ENCODE measurements at places on chromosomes 1 and 21.

DNA sequence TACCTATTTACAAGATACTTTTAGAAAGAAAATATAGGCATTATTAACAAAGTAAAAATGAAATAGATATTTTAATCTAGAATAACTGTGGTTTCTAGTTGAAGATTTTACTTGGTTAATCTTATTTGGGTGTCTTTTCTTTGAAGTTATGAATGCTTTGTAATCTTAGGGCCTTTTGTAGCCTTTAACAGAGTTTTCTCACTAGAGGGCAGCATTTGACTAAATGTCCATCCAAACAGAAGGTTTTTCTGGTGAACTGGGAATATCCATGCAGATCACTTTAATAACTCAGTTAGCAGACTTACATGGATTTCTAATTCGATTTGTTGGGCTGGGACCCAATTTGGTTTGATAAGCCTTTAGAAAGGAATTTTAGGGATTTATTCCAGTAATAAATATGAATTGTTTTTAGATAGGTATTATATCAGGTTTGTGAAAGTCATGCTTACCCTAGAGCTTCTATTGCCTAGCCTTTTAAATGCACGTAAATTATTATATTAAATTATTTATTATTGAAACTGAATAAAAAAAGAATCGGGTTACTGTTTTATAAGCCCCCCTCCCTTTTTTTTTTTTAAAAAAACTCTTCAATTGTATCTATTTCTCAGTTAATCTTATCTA, 119.7 kb downstream of the ZNF326 start:
- DNase-seq = peak; percentile 13

- no peak for DNase-seq
Observed at GRCh38 chr1:26702680-26703038, 6.8 kb downstream of the ARID1A start.

GRCh38 chr1:153958961-153959260, 499 bp upstream of the CRTC2 start:
- no peak for DNase-seq

DNA sequence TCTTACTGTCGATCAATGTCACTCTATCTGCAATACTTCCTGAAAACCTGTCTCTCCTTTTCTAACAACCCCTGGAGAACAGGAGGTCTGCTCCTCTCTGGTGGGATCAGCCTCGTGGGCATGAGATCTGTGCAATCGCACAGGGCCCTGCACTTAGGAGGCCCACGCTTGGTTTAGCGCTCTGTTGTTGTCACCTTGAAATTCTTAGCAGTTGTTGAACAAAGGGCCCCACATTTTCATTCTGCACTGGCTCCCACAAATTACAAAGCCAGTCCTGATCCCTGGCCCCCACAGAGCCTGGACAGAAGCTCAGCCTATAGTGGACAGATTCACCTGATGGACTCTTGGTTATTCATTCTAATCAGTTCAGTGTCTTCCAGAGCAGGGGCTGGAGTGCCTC, 18.6 kb downstream of the SPOCD1 start:
- DNase-seq = no peak

DNA sequence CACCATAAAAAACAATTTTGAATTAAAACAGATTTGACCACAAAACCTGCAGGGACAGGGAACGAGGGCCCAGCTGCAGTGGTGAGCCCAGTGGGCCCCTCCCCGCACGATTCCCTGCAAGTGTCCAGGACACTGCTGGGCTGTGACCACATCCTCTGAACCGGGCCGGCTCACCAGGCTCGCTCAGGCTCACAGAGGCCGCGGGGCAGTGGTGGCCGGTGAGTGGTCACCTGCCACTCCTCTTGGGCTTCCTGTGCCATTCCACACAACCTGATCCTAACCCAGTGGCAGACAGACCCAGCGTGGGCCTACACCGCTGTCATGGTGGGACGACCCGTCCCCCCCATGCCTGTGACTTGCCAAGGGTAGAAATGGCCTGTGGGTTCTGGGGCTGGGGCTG, 36.5 kb upstream of the RIPK4 start:
- DNase-seq = no peak

GRCh38 chr1:30610917-30611316, 112.5 kb downstream of the MATN1 start:
- DNase-seq = no peak

DNA sequence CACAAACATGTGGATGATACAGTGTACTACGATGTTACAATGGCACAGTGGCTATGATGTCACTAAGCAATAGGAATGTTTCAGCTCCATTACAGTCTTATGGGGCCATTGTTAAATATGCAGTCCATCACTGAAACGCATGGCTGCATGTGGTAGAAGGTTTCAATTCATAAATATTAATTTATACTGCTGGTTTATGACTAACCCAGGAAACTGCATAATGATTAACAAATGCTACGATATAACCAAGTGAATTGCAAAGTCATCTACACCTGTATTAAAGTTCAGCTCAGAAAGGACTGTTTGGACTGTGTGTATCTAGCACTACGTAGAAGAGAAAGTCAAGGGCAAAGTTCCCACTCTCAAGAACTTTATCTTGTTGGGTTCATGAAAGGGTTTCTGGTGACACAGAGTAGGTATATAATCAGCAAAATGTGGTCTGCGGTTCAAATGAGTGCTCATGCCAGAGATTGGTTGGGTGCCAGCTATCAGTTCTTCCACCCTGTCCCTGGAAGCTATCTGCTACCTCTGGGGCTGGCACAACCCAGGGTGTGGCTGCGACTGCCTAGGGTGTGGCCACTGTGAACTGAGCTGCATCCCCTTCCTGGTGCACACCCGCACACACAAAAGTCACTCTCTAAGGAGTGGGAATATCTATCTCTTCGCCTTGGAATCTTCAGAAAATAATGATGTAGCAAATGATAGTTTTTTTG, 14.8 kb downstream of the MGST3 start:
- DNase-seq = no peak

GRCh38 chr1:164685266-164686035, 126.5 kb downstream of the PBX1 start:
- no peak for DNase-seq

GRCh38 chr1:32342704-32343103, 6.7 kb upstream of the MARCKSL1 start:
- DNase-seq = no peak

GRCh38 chr1:41391834-41392527, 30.7 kb downstream of the FOXO6 start:
- DNase-seq = no peak

DNA sequence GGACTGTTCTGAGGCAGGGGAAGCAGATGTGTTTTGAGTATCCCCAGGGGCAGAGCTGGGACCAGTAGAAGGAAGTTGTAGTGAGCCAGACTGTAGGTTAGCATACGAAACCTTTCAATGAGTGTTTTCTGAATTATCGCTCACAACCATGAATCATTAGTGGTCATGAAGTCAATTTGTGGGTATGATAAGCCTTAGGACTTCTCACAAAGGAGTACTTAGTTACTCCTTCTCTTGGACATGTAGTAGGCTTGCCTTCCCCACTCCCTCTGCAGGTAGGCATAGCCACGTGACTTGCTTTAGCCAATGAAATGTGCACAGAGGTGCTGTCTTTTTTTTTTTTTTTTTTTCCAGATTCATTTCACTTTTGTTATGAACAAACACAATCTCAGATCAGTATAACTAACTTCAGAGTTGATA, 23.9 kb upstream of the FAAH start:
- DNase-seq = peak; percentile 29

DNA sequence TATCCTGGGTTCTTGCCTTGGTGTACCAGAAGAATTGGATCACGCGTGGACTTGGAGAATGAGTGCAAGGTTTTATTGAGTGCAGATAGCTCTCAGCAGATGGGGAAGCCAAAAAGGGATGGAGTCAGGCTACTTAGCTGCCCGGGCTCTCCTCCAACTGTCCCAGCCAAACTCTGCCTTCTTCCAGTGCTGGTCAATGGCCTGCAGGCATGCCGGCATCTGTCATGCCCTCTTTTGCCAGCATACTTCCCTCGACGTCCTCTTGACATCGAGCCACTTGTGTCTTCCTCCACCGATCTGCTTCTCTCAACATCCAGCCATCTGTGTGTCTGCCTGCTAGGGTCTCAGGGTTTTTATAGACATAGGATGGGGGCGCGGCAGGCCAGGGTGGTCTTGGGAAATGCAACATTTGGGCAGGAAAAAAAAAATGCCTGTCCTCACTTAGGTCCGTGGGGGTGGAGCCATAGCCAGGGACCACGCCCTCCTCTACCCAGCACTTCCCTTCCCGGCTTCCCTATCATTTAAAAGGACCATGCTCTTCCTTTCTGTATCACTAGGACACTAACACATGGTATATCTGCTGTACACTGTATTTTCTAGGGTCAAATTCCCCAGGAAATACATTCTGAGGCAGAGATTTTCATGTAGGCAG, 47.0 kb upstream of the BCAR3 start:
- DNase-seq = no peak

- DNase-seq = peak; percentile 7
Observed at GRCh38 chr21:32844653-32845436, 73.3 kb upstream of the PAXBP1 start.

DNA sequence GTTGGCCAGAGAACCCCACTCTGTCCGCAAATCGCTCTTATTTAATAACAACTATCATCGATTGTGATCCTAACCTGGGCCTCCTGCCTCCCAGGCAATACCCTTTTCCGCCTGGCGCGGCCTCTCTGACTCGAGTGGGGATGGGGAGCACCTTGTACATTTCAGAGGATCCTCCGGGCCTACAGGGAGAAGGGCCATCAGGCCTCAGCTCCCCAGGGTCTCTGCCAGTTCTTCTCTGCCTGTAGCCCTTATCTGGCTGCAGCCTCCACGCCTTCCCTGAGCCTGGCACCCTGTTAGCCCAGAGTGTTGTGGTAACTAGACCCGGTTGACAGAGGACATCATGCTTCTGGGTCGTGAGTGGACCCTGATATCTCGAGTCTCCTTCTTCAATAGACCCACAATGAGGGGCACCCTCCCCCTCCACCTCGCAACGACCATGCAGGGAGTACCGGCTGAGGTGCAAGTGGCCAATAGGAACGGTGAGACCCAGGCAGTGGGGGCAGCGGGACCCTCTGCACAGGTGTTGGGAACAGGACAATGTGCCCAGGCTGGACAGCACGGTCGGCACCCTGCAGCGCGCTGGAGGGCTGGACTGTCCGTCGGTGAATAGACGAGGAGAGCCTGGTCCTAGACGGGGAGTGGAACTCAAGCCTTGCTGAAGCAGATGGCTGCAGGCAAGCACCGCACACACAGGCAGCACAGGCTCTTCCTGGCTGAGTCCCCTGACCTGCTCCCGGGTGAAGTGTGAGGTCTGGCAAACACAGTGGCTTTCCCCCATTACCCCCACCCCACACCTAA, 7.1 kb upstream of the CRYBG2 start:
- no peak for DNase-seq

DNA sequence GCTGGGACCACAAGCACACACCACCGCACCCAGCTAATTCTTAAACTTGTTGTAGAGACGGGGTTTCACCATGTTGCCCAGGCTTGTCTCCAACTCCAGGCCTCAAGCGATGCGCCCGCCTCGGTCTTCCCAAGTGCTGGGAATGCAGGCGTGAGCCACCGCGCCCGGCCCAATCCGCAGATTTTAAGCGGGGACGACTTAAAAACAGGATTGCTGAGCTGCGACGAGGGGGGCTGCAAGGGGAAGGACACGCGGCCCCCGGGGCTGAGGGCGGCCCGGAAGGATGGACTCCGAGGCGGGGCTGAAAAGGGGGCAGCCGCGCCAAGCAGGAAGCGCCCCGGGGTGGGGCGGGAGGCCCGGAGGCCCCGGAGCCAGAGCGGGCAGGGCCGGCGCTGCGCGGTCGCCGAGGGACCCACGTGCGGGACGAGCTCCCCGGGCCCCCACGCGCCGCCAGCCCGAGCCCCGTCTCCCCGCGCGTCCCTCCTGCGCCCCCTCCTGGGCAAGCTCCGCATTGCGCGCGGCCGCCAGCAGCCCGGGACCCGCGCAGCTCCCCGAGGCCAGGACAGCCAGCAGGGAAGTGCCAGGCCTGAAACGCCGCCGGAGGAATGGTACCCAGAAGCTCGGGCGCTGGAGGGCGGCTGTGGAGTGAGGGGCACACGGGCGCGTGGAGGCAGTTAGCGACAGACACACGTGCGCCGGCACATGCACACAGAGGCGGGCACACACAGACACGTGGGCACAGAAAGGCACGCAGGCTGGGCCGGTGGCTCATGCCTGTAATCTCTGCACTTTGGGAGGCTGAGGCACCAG, 5.5 kb upstream of the PRKCZ start:
- DNase-seq = peak; percentile 50

DNA sequence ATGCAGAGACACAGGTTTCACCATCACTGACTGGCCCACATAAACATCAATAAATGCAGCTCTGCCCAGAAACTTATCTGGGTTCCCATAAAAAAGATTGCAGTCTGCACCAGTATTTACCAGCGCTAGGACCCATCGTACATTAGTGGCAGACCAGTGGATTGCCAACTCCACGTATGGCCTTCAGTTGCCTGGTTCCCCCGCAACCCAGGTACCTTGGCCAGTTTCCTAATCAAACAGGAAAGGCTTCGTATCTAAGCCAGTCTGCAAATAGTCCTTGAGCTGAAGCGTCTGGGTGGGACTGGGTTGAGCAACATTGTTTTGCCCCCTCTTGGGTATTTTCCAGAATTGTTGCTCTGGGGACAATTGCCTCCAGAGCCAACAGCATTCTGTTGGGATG, 1639.3 kb downstream of the MRPL39 start:
- no peak for DNase-seq

Measured in HL-60 (cell line).